ENCODE measurements at places on chromosomes 5 and 9. TPM values are rescaled to one million over a fixed set of nuclear protein-coding genes. Genes with fewer than 3 reads are reported as not detected.

- no peaks in the 10 kb centered on the region for H3K36me3 ChIP-seq
- H3K4me1 ChIP-seq = no peaks in the 10 kb centered on the region
- DNase-seq = no peak
- H3K4me3 ChIP-seq = no peak overlapping the region
- no peaks in the 10 kb centered on the region for H3K27me3 ChIP-seq
Observed at GRCh38 chr5:74441616-74442015, 198.9 kb downstream of the ENC1 start.

GRCh38 chr5:154251529-154251928, 61.0 kb downstream of the GALNT10 start:
- DNase-seq = no peak
- no peaks in the 10 kb centered on the region for H3K36me3 ChIP-seq
- H3K27ac ChIP-seq = no peak overlapping the region
- no peaks in the 10 kb centered on the region for H3K27me3 ChIP-seq
- H3K4me1 ChIP-seq = no peaks in the 10 kb centered on the region

DNA sequence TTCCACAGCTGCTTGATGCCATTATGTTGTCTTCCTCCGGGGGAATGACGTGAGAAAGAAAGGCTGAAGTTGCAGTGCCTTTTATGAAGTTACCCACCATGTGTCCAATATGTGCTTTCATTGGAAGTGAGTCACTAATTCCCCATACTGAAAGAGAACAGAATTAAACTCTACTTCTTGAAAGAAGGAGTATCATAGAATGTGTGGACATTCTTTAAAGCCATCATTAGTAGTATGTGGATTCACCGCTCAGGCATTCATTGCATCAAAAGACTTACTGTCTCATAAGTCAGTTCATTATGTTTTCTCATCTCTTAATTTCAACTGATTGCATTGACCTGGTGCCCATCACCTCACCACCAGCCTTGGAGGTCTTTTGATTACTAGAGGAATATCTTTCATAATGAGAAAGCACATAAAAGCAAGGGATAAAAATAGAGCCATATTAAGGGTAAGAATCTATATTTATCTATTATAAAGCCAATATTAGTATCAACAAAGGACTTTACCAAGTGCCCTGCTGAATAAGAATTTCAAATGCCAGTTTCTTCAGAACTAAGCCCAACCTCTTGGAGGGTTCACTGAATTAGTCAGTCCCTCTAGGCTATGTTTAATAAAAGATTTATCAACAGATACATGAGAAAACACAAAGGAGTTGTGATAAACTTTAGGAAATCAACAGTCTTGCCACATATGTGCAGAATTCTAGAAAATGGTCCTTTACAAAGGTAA, 516.1 kb downstream of the NTRK2 start:
- H3K27me3 ChIP-seq = no peaks in the 10 kb centered on the region
- H3K4me3 ChIP-seq = no peak overlapping the region
- H3K36me3 ChIP-seq = no peaks in the 10 kb centered on the region

DNA sequence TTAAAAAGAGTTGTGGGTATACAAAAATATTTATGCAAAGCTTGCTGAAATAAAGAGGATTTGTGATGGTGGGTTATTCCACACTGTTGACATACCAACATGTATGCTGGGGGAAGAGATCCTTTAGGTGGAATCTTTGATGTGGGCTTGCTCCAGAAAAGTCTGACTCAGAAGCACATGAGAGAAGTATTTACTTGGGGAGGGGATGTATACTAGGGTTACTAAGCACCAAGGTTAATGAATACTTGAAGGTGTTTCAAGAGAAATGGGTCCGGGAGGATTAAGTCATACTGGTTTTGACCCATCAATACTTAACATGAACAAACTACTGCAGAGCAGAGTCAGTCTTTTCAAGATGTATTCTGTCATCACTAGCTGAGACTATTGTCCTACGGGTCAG, 316.4 kb upstream of the GRIN3A start:
- no peak overlapping the region for H3K4me3 ChIP-seq
- no peak overlapping the region for H3K27ac ChIP-seq
- DNase-seq = no peak
- no peaks in the 10 kb centered on the region for H3K27me3 ChIP-seq
- no peaks in the 10 kb centered on the region for H3K36me3 ChIP-seq

- peaks cover 42% of the 10 kb centered on the region for H3K36me3 ChIP-seq
- peak overlapping the region; percentile 32 for H3K27ac ChIP-seq
- DNase-seq = no peak
- no peak overlapping the region for H3K4me3 ChIP-seq
Observed at GRCh38 chr5:14753292-14753691, 88.8 kb downstream of the OTULIN start.

GRCh38 chr5:151222790-151223446, 974 bp downstream of the CCDC69 start:
- no peaks in the 10 kb centered on the region for H3K27me3 ChIP-seq
- no peaks in the 10 kb centered on the region for H3K4me1 ChIP-seq
- H3K4me3 ChIP-seq = peak overlapping the region; percentile 85

DNA sequence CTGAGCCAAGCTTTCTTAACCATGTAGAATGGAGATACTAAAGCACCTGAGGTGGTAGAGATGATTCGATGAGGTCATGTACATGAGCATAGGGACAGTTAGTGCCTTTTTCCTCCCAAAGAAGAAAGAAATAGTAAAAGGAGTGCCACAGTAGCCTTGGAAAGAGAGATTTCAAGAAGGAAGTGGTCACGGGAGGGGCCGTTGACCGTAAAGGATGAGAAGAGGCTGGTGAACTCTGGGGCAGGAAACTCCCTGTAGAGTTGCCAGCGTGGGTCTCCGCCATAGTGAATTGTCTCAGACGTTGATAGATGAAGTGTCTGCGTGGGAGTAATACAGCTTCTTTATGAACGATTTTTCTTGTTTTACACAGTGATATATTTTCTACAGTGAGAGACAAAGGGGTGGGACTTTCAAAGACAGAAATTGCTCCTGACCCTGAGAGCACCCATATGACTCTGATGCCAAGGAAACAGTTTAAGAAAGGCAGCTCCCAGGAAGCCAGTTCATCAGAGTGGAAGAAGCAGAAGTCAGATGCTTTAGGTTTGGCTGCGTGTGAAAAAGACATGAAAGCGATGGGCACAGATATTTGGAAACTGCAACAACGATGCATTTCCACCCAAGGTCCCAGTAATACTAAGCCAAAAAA, 41.3 kb downstream of the UGCG start:
- no peaks in the 10 kb centered on the region for H3K4me1 ChIP-seq
- no peaks in the 10 kb centered on the region for H3K27me3 ChIP-seq
- DNase-seq = no peak
- no peak overlapping the region for H3K4me3 ChIP-seq

- peaks cover 29% of the 10 kb centered on the region for H3K36me3 ChIP-seq
- no peak for DNase-seq
- no peak overlapping the region for H3K27ac ChIP-seq
- no peaks in the 10 kb centered on the region for H3K4me1 ChIP-seq
- no peaks in the 10 kb centered on the region for H3K27me3 ChIP-seq
Observed at GRCh38 chr5:136159457-136159856, 26.8 kb downstream of the SMAD5 start.

DNA sequence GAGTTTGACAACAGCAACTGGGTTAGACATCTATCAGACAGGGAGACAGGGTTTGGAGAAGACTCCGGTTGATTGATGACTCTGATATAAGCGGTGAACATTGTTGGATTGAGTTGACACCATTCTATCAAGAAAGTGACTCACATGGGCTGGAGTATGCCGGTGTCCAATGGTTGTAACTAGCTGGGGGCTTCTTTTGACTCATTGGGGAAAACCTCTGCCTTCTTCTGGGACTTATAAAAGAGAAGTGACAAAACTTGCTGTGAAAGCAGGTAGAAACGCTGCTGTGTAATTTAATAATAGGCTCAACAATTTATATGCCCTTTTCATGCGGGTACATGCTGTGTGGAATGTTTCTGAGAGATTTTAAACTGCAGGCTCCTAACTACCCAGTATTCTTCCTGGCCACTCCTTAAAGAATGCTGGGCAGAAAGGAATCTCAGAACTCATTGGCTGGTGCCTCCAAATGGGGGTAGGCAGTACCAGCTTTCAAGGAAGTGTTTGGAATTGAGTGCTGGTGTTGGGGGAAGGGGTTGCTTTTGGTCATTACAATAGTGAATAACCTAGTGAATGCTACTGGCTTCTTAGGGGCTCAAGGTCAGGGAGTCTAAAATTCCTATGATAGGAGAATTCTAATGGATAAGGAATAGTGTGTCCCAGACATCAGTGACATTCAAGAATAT, 43.9 kb downstream of the FYB1 start:
- H3K36me3 ChIP-seq = no peaks in the 10 kb centered on the region
- no peaks in the 10 kb centered on the region for H3K27me3 ChIP-seq
- no peak for DNase-seq
- H3K4me1 ChIP-seq = no peaks in the 10 kb centered on the region
- H3K27ac ChIP-seq = no peak overlapping the region

DNA sequence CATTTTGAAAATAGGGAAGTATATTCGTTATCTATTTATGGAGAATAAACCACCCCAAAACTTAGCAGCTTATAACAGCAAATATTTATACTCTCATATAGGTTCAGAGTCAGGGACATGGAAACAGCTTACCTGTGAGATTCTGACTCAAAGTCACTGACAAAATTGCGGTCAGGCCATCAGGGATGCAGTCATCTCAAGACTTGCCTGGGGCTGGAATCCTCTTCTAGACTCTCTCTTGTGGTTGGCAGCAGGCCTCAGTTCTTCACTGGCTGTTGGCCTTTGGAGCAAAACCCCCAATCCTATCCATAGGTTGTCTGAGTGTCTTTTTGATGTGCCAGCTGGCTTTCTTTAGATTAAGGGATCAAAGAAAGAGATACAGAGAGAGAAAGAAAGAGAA, 275.6 kb downstream of the SEC61B start:
- no peak for DNase-seq
- no peaks in the 10 kb centered on the region for H3K36me3 ChIP-seq
- H3K4me1 ChIP-seq = no peaks in the 10 kb centered on the region
- no peak overlapping the region for H3K4me3 ChIP-seq

- peaks cover 16% of the 10 kb centered on the region for H3K4me1 ChIP-seq
- H3K4me3 ChIP-seq = no peak overlapping the region
- no peak for DNase-seq
- H3K27me3 ChIP-seq = no peaks in the 10 kb centered on the region
- no peaks in the 10 kb centered on the region for H3K36me3 ChIP-seq
- H3K27ac ChIP-seq = no peak overlapping the region
Observed at GRCh38 chr5:114447084-114447773, 85.4 kb downstream of the KCNN2 start.

GRCh38 chr9:93774331-93775102, 180.6 kb downstream of the BARX1 start:
- H3K4me1 ChIP-seq = no peaks in the 10 kb centered on the region
- no peak overlapping the region for H3K4me3 ChIP-seq
- H3K27me3 ChIP-seq = no peaks in the 10 kb centered on the region
- no peaks in the 10 kb centered on the region for H3K36me3 ChIP-seq
- no peak for DNase-seq

DNA sequence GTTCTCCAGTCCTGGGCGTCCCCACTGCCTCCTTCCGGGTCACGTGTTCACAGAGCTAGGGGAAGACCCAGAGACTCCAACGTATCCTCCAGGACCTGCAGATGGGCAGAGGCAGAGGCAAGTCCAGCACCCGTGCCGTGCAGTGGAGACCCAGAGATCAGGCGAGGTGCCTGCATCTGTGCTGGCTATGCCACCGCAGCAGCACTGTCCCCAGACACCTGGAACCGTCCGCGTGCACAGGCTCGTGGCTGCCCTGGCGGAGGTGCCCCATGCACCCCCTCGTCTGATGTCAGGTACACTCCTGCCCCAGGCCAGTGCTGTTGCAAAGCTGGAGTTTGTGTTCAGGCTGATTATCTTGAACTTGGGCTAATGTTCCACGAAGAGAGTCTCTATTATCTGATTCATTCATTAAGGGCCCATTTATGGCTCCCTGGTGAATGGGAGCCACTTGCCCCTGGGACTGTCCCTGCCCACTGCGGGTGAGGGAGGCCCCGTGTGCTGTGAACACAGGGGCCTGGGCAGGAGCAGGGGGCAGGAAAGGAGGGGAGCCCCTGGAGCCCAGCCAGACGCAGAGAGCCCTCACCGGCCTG, 13.7 kb downstream of the IRX4 start:
- H3K4me3 ChIP-seq = no peak overlapping the region
- no peaks in the 10 kb centered on the region for H3K36me3 ChIP-seq
- H3K27me3 ChIP-seq = peaks cover 4% of the 10 kb centered on the region

DNA sequence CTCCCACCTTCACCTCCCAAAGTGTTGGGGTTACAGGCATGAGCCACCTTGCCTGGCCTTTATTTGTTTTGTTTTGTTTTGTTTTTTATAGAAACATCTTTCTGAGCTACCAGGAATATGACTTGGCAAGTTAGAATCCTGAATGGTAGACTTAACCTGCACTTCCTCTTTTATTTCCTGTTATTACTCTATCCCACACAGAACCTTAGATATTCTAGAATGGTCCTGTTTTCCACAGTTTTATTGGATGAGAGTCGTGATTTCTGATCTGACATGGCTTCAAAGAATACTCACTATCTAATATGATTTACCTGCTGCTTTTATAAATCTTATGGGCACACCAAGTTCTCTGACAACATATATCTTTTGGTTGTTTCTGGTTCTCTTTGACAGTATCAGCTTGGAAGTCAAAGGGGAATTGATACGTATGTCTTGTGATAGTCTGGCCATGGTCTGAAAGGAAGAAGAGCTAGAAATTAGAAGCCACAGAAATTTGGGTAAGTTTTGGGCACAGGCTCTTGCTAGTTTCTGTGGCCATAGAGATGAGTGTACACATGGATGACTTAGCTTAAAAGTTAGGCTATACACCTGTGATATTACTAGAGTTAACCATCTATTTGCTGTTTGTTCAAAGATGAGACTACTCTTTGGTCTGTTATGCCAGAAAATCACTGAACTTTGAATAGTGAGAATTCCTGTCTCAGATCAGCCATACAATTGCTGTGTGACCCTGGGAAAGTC, 4.7 kb upstream of the PANK3 start:
- H3K27ac ChIP-seq = no peak overlapping the region
- H3K36me3 ChIP-seq = no peaks in the 10 kb centered on the region
- DNase-seq = no peak
- peaks cover 6% of the 10 kb centered on the region for H3K4me1 ChIP-seq
- no peaks in the 10 kb centered on the region for H3K27me3 ChIP-seq

- H3K4me3 ChIP-seq = no peak overlapping the region
- H3K4me1 ChIP-seq = peaks cover 10% of the 10 kb centered on the region
- no peak for DNase-seq
- no peak overlapping the region for H3K27ac ChIP-seq
- no peaks in the 10 kb centered on the region for H3K27me3 ChIP-seq
Observed at GRCh38 chr9:27426511-27427271, 97.4 kb upstream of the IFNK start.

GRCh38 chr9:126818482-126818881, 13.6 kb downstream of the ZBTB43 start:
- no peak overlapping the region for H3K27ac ChIP-seq
- no peak for DNase-seq

- peak within 1 kb of the TSS; percentile 24 for H3K4me3 ChIP-seq
- peak within 1 kb of the TSS; percentile 58 for H3K27ac ChIP-seq
- no peaks in the 10 kb centered on the region for H3K27me3 ChIP-seq
- no peak for DNase-seq
Observed at GRCh38 chr9:72952914-72953313, at the start of gene ALDH1A1. Gene ALDH1A1 (minus strand): TSS chr9:72953053. CDS start chr9:72953000, 53 bp downstream.

Gene GRIA1
- 0.12 TPM for total RNA-seq

Gene SEMA5A
- total RNA-seq = 26.2 TPM

Gene C9orf72
- total RNA-seq = 8.4 TPM

Gene MLANA
- total RNA-seq = not detected

Gene GFI1B
- 0.35 TPM for total RNA-seq

Gene SPATA31E1
- total RNA-seq = not detected

Gene HK3
- 0.85 TPM for total RNA-seq

Gene RBM27
- 14.8 TPM for total RNA-seq
